Stimulated activated CD4-positive, alpha-beta T cell treated with anti-CD3 and anti-CD28 coated beads, Interleukin-2, amount 100 ng/mL, for 4 hours (primary cell): ENCODE measurements at places on chromosomes 16 and 17.

DNA sequence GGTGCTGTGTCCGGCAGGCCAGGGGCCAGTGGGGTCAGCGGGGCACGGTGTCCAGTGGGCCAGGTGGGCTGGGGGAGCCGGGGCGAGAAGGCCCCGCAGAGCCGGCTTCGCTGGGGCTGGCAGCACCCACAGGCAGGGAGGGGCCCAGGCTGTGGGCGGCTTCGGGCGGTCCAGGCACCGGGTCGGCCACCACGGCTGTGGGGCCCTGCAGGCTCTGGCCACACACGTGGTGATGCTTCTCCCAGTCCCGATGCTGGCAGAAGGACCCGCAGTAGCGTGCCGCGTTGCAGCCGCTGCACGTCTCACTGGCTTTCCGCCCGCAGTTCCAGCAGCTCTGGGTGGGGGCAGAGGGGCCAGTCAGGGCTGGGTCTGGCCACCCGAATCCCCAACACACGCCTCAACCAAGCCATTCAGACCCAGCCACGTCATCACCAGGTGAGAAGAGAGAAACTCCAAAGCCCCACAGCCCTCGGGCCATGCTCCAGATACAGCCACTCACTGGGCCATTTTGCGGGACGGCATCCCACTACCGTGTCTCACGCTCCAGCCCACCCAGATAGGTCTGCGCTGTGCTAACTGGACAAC, 10.6 kb upstream of the PABPN1L start:
- no peak for DNase-seq

GRCh38 chr16:24931091-24931490, 84.1 kb downstream of the ARHGAP17 start:
- DNase-seq = no peak

GRCh38 chr17:44465276-44465675, 37.9 kb downstream of the GPATCH8 start:
- no peak for DNase-seq

DNA sequence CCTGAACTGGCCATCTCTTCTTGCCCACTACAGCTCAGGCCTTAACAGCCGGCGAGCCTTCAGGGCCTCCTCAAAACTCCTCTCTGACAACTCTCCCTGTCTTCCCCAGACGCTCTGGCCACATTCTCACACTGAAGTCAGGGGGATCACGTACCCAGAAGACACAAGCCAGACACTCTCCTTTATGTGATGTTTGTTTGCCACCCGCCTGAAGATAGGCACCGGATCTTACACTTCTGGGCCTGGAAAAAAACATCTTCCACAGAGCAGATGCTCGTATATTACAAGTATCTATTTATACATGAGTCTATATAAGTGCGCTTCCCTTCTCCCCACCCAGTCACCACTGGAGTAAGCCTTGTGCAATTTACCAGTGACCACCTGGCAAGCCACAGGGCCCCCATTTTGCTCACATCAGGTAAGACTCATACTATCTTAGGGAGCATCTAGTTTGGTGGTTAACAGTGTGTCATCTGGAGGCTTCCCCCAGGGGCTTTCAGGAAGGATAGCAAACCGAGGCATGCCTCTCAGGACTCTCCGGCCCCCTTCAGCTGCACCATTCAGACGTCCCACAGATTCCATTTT, 349.4 kb downstream of the SOX9 start:
- no peak for DNase-seq

DNA sequence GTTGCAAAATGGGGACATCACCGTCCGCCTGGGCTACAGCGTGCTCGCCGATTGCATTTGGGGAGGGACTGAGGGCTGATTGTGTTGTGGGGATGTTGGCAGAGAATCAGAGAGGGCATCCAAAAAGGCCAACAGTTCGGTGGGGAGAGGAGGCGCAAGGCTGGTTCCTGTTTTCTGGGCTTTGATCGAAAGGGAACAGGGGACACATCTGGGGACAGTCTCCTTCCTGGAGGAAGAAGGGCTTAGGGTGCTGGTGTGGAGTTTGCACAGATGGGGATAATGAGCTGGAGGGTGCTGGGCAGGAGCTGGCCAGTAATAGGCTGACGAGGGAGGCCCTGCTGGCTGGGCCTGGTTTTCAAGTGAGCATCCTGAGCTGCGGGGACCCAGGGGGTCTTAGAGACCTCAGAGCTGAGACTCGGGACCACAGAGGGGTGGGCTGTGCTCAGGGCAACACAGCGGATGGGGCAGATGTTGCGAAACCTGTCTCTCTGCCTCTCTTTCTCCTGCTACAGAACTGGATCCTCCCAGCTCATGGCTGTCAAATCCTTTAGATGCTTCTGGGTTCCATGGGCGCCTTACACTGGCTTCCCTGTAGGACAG, 288.7 kb downstream of the SEC14L1 start:
- no peak for DNase-seq

DNA sequence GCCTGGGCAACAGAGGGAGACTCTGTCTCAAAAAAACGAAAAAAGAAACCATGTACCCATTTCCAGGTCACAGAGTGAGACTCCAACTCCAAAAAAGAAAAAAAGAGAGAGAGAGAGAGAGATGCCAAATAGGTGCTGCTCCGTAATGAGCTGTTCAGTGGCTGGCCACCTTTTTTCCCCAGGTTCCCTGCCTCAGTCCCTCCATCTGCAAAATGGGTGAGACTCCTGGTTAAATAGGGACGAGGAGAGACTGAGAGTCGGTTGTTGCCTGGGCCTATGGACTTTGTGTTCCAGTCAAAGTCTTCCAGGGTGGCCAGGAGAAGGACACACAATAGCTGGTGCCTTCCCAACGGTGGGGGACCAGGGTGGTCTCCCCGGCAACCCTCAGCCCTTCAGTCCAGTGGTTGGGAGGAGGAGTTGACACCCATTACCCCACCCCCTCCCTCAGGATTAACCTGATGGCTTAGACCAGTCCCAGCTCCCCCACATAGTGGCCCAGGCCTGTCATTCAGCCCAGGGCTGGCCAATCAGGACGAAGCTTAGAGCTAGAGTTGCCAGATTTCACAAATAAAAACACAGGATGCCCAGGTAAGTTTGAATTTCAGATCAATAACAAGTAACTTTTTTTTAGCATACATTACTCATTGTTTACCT, 258.2 kb downstream of the PARN start:
- no peak for DNase-seq
